ENCODE measurements at places on chromosomes 12 and 14.

GRCh38 chr12:102527171-102527720 lies 46.9 kb upstream of the IGF1 start:
- peak; percentile 73 for DNase-seq

DNA sequence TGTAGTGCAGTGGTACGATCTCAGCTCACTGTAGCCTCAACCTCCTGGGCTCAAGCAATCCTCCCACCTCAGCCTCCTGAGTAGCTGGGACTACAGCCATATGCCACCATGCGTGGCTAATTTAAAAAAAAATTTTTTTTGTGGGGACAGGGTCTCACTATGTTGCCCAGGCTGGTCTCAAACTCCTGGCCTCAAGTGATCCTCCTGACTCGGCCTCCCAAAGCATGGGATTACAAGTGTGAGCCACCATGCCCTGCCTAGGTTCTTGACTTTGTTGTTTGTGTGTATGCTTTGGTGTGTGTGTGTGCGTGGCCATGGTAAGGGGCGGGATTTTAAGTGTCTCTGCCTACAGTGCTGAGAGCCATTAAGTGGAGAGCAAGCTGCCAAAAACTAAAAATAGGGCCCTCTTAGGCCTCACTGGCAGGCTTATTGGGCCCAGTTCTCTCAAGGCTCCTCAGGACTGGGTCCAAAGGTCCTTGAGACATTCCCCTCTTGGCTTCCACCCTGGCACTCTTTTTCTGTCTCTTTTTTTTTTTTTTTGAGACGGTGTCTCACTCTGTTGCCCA lies 5.1 kb downstream of the COX14 start:
- no peak for DNase-seq

- no peak for DNase-seq
Measured at GRCh38 chr14:100042286-100042685, 22.9 kb upstream of the EVL start.

GRCh38 chr12:65778258-65779090 lies 45.8 kb upstream of the HMGA2 start:
- peak; percentile 79 for DNase-seq

DNA sequence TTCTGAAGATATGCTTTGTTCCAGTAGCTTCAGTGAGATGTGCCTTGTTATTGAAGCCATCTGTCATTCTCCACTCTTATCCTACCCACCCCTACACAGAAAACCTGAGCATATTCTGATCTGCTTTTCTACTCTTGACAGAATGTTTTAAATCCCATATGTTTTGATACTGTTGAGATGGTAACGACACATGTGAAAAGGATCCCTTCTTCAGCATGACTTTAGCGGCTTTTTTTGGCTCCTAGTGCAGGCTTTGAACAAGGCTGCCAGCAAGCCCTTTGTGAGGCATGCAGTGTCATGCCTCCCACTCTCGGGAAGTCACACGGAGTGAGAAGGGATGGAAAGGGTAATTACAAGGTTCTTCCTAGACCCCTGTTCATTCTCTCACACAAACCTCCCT lies 228.8 kb upstream of the RGS6 start:
- peak; percentile 47 for DNase-seq

DNA sequence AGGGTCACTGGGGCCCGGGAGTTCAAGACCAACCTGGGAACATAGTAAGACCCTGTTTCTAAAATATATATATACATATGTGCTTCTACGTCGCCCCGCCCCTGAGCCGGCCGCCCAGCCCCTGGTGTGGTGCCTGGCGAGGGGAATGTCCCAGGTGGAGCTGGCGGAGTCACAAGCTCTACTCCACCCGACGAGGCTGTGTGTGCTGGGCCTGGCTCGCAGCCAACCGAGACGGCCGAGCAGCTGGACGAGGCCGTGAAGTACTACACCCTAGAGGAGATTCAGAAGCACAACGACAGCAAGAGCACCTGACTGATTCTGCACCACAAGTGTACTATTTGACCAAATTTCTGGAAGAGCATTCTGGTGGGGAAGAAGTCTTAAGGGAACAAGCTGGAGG lies 22.1 kb upstream of the ITPK1 start:
- DNase-seq: no peak

DNA sequence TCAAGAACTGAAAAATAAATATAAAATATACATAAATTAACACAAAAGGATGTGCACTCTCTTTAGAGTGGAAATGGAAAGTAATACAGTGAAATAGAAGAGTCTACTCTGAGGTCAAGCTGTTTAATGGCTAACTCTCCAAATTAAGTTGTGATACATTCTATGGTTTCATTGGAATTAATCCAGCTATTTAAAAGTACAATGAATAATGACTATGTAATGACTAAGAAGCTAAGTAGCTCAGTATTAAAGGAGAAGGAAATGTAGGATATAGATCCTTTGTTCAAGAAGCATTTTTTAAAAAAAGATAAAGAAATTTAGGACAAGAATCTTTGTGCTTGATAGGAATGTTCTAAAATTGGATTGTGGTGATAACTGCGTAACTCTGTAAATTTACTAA lies 85.3 kb downstream of the LRP6 start:
- DNase-seq: peak; percentile 74

DNA sequence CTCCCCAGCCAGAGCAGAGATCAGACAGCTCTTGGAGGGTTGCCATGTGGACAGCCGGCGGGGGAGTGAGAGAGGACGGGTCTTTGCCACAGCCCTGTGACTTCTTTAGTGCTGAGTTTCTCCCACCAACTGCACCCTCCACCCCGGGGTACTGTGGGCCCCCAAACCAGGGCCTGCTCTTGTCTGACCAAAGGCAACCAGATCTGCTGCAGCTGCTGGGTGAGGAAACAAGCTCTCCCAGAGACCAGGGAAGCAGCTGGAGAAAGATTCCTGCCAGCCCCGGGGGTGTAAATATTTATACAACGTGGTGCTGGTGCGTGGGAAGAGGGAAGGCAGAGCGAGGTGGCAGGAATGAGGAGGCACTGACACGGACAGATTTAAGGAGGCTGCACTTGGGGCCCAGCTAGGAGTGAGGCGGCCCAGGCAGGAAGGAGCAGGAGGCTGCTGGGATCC lies 14.3 kb upstream of the ZFP36L1 start:
- DNase-seq: peak; percentile 64

DNA sequence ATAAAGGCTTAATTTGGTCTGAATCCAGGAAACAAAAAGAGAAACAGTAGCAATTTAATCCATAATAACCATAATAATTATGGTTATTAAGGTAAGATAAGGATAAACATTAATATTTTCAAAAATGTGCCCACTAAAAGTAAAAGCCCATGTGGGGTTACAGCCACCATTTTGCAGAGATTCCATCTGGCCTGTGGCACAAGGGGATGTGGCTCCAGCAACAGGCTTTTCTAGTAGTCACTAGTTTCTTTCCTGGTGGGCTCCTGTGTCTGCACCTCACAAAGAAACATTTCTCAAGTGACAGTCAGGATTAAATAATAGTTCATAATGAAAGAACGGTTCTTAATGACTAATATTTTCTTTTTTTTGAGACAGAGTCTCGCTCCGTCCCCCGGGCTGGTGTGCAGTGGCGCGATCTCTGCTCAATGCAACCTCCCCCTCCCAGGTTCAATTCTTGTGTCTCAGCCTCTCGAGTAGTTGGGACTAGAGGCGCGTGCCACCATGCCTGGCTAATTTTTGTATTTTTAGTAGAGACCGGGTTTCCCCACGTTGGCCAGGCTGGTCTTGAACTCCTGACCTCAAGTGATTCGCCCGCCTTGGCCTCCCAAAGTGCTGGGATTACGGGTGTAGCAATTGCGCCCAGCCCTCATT lies 32.2 kb downstream of the GPR19 start:
- DNase-seq: no peak

GRCh38 chr12:43978556-43978955 lies 142.7 kb downstream of the TMEM117 start:
- no peak for DNase-seq

GRCh38 chr12:6570264-6570887 lies 2.3 kb upstream of the NOP2 start:
- no peak for DNase-seq

GRCh38 chr12:51216642-51217041 lies 1.2 kb downstream of the POU6F1 start:
- no peak for DNase-seq

DNA sequence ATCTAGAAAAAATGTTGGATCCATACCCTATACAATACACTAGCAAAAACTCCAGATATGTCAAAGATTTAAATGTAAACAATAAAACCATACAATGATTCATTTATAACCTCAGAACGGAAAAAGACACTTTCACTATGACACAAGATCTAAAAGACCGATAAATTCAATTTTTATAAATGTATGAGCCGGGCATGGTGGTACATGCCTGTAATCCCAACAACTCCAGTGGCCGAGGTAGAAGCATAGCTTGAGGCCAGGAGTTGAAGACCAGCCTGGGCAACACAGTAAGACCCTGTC lies 2.5 kb upstream of the SOS2 start:
- DNase-seq: no peak

DNA sequence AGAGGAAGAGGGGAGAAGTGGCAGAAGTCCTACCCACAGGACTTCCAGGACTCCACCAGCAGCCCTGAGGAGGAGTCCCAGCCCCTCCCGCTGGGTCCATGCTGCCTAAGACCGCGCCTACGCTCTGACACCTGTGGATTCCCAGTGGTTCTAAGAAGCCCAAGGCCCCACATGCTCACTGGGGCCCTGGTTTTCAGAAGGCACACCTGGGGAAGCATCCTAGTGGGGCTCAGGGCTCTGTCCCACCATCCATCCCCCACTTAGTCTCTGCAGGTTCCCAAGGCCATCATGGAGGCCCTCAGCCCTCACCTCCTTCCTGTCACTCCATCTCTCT lies 32.6 kb downstream of the ACTN1 start:
- no peak for DNase-seq

- DNase-seq: no peak
Measured at GRCh38 chr14:89493877-89494634, 77.0 kb upstream of the FOXN3 start.

DNA sequence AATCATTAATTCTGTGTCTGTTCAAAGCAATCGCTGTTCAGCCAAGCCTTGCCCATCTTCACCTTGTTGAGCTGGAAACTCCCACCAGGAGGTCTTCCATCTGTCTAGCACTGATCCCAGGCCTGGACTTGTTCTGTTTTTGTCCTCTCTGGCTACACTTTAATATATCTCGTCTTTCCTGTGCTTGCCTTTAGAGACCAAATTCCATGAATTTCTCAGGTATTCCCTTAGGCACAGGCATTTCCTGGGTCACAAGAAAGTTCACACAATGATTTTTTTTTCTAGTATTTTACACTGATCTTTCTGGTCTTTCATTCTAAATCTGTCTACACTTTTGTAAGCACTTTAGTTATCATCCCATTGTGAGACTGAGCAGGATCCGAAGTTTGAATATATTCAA lies 116.4 kb upstream of the CCND2 start:
- DNase-seq: no peak

GRCh38 chr12:93387780-93388179 lies 10.1 kb downstream of the NUDT4 start:
- peak; percentile 66 for DNase-seq

GRCh38 chr14:85186082-85186481 lies 343.9 kb upstream of the FLRT2 start:
- DNase-seq: no peak

DNA sequence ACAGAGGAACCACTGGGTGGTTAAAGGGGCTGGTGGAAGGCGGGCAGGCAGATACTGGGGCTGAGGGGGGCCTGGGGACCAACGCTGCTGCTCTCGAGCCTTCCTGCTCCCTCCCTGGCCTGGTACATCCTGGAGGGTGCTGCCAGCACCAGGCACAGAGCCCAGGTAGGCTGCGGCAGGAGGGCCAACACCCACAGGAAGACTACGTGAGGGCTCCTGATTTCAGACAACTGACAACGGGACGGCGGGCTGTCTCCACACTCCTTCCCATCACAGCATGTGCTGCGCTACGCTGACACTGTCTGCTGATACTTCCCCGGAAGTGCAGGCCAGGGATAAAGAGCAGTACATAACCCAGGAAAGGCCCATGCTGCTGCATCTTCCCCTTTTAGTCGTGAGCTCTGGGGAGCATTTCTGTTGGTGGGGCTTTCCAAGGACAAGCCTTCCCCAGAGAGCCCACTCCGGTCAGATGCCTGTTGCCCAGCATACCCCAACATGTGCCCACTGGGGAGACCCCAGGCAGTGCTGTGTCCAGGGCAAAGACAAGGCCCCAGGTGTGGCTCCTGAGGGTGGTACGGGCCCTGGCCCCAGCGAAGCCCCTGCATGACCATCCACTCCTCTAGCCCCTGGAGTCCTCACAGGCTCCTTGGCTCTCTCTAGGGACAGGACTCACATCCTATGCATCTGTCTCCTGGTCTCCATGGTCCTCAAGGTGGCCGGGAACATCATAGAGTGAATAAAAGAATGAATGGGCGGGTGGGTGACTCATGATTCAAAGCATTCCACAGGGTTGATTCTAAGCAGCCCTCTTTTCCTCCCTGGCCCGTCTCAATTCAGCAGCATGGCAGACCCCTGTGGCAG lies 38.0 kb downstream of the CHGA start:
- DNase-seq: peak; percentile 72

DNA sequence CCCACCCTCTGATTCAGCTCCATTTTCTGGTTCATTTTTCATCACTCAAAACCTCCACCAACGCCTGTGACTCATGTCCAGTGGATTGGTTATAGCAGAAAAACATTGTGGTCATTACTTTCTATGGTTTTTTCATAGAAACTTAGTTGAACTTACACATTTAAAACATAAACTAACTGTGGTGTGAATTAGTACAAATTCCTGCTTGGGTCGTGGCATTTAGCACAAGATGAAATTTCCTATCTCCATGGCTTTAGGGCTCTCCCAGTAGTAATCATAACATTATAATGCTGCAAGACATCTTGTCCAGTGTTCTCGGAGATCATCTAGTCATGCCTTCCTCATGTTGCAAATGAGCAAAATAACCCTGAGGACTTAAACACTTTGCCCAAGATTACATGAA lies 7.1 kb downstream of the RNASE7 start:
- DNase-seq: peak; percentile 39

- DNase-seq: no peak
Measured at GRCh38 chr12:70400124-70400523, 34.0 kb downstream of the KCNMB4 start.

- DNase-seq: peak; percentile 15
Measured at GRCh38 chr12:82937151-82937550, 250.4 kb downstream of the TMTC2 start.

DNA sequence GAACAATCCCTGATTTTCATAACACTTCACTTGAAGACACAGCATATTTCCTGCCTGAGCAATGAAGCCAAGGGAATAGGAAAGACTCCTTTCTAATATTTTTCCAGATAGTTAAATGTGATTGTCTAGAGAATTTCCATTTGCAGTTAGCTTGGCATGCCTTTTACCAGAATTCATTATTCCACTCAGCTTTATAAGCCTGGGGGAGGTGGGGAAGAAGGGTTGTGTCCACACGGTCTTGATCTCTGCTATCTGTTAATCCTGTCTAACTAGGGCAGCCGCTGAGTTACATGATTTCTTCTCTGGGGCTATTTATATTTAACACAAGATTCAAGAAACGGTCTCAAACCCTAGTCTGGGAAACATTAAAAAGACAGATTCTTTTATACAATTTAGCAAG lies 146.6 kb upstream of the FSCB start:
- peak; percentile 3 for DNase-seq

Measured in fibroblast of skin of right quadriceps (primary cell).